ENCODE measurements at places on chromosomes 11 and 22.
A peak's percentile ranks its signal among the peaks of the same experiment; 100 is the strongest.

DNA sequence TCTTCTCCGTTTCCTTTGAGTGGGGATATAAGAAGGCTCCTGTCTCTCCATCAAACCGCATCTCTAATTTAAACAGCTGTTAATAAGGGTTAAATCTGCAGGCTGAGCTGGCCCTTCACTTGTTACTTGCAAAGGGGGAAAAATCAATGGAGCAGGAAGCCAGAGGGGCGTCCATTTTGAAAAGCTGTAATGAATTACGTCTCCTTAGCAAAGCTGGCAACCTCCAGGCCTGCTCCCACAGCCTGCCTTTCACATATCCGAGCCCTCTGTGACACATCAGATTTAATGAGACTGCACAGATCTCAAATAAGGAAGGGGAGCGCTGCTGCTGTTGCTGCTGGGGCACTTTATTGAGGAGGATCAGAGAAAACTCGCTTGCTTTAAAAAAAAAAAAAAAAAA, 320.8 kb downstream of the BLID start:
- no peak for DNase-seq

- DNase-seq = no peak
These were observed 72.0 kb upstream of the IGLL5 start for GRCh38 chr22:22815397-22816170.

- DNase-seq = no peak
These were observed 106.4 kb downstream of the SYN3 start for GRCh38 chr22:32951807-32952153.

DNA sequence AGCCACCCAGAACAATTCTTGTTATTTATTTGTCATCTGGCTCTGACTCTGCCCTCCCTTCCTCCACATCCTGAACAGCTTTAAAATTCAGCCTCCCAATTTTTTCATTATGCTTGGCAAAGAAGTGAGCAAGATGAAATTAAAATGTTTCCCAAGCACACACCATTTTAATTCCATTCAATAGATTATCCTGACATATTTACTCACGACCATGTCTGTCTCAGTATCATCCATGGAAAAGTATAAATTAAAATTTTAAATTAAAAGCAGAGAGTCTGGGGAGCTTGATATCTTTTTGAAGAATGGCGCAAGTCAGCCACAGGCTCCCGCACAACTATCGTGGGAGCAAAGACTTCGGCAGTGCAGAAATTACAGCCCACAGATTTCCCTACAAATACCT, 862.4 kb downstream of the OPCML start:
- DNase-seq = no peak

DNA sequence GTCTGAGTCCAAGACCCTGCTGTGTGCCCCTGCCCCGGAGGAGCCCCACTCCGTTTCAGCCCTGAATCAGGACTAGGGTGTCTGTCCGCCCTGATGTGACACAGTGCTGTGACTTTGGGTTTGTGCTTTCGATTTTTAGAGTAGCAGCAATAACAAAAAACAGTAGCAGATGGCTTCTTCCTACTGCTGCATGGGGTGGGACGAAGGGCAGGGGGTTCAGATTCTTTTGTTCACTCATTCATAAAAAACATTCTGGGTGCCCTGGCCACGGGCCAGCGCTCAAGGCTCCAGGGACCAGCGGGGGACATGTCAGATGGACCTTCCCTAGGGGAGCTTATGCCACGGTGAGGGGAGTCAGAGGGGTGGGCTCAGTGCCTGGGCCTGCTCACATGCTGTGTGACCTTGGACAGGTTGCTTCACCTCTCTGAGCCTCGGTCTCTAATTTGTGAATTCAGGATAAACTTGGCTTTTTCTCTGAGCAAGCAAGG, 24.6 kb upstream of the PRR5 start:
- DNase-seq = no peak

- DNase-seq = peak; percentile 8
These were observed 22.5 kb upstream of the SEPTIN5 start for GRCh38 chr22:19691721-19692341.

DNA sequence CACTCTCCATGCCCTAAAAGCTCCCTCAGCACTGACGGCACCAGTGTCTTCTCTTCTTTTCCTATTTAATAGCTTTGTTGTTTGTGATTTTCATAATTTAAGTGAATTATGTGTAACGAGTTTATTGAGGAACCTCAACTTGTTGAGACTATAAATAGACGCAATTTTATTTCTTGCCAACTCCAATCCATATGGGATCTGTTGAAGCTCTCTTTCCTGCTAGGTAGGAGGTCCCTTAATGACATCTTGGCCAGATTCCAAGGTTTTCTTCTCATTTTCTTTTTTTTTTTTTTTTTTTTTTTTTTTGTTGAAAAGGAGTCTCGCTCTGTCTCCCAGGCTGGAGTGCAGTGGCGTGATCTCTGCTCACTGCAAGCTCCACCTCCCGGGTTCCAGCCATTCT, 14.2 kb downstream of the RTL6 start:
- DNase-seq = no peak
